AG10803 (cell line): ENCODE measurements at places on chromosomes 12 and 14.

DNA sequence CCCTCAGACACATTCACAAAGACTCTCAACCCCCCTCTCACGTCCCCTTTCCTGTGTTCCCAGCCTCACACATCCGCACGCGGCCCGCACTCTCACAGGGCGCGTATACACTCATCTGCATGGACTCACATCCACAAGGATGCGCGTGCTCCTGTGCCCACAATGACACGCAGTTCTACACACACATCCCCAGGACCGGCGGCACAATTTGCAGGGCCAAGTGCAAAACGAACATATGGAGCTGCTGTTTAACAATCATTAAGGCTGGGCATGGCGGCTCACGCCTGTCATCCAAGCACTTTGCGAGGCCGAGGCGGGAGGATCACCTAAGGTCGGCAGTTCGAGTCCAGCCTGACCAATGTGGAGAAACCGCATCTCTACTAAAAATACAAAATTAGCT, 36.4 kb upstream of the EML1 start:
- DNase-seq: no peak

GRCh38 chr12:53214687-53215455, 7.8 kb upstream of the ITGB7 start:
- DNase-seq: no peak

- no peak for DNase-seq
These were observed 7.1 kb downstream of the FOXN3 start for GRCh38 chr14:89409961-89410360.

GRCh38 chr12:62882140-62882539, 52.8 kb downstream of the PPM1H start:
- no peak for DNase-seq

- no peak for DNase-seq
These were observed 284.3 kb downstream of the RAD51B start for GRCh38 chr14:68103853-68104252.

DNA sequence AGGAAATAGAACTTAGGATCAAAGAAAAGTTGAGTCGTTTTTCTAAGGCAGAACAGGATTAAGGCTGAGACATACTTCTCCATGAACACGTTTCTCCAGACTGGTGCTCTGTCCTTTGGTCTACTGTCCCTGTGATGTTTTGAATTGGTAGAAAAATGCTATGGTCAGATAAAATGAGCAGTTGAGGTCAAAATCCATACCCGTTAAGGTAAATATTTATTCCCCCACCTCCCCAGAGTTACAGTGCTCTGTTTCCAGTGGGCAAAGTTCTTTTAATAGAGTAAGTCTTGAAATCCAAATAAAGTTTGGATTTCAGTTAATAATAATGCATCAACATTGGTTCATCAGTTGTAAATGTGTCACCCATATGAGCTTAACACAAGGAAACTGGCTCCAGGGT, 74.5 kb downstream of the PTHLH start:
- no peak for DNase-seq

DNA sequence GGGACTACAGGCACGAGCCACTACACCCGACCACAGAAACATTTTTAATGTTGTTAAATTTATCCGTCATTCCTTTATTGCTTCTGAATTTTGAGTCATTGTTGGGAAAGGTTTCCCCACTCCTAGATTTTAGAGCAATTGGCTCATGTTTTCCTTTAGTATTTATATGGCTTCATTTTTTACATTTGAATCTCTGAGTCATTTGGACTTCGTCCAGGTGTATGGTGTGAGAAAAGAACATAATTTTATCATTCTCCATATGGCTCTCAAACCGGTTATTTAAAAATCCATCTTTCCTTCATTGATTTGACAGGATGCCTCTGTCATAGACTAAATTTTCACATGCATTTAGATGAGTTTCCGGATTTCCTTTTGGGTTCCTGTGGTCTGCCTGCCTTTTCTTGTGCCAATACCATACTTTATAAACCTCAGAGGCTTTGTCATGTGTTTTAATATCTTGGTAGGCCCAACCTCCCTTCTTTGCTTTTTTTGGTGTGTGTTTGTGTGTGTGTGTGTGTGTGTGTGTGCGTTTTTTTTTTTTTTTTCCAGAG, 30.9 kb downstream of the LRTM2 start:
- DNase-seq: peak; percentile 88

DNA sequence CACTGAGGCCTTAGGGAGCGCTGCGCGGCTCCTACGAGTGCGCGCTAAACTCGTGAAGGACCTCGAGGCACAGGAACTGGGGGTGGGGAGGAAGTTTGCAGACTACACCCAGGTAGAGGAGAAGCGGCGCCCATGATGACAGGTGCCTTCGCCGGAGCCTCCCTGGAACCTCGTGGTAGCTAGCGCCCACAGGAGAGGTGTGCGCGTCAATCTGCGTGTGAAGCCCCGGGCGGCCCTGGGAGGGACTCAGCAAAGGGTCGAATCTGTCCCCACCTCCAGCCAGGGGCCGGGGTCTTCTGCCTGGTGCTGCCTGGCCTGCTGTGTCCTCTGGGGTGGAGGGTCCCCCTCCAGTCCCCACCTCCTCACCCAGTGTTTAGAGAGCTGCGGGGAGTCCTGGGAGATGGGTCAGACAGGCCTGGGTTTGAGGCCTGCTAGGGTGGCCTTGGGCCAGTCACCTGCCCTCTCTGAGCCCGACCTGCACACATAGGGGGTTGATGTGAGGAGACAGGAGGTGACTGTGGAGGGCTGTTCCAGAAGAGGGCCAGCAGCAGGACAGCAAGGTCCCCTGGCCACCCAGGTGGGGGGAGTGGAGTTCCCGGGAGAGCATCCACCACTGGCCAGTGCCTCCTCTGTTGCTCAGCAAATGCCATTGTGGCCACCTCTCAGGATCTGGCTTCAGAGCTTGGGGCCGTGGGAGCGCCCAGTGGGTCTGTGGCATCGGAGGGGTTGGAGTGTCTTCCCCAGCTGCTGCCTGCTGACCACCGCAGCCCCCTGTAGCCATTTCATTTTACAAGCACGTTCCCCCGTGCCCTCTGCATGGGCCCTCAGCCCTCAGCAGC, 20.2 kb upstream of the KIF26A start:
- DNase-seq: no peak

DNA sequence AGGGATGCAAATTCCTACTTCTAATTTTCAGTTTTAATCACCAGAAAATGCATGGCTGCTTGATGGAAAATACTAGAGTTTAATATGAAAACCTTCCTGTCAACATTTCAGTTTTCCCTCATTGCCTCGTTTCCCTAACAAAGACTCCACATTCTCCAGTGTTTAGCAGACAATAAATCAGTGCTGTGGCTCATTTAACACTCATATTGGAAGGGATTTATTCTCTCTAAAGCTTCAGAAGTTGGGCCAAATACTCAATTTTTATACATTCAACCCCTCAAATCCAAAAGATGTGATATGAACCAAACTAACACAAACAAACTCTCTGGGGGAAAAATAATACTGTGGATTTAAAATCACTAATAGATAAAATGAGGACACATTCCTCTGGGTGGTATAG, 482.5 kb downstream of the FLRT2 start:
- DNase-seq: no peak

GRCh38 chr12:67428431-67428830, 159.3 kb downstream of the CAND1 start:
- DNase-seq: no peak
